ENCODE measurements at places on chromosomes 7 and 10. TPM values are rescaled to one million over a fixed set of nuclear protein-coding genes. Genes with fewer than 3 reads are reported as not detected.

The PHKG1 gene
- total RNA-seq, result 1.8 TPM

GRCh38 chr10:34216348-34216945 lies 598.6 kb downstream of the PARD3 start:
- H3K4me3 ChIP-seq, result no peak overlapping the region
- no peak overlapping the region for H3K27ac ChIP-seq
- H3K27me3 ChIP-seq, result no peaks in the 10 kb centered on the region
- peaks cover 1% of the 10 kb centered on the region for H3K36me3 ChIP-seq
- no peaks in the 10 kb centered on the region for H3K4me1 ChIP-seq

DNA sequence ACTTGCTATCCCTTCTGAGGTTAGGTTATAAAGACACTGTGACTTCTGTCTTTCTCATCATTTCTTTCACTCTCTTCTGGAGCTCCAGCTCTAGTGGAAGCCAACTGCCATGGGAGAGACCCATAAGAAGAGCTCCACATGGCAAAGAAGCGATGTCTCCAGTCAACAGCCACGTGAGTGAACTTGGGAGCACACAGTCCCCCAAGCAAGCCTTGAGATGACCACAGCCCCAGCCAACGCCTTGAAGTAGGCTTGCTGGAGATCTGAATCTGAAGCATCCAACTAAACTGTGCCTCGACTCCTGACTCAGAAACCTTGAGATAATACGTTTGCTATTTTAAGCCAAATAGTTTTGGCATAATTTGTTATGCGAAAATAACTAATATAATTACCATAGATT lies 181.7 kb upstream of the GDF10 start:
- H3K27ac ChIP-seq, result no peak overlapping the region
- H3K27me3 ChIP-seq, result peaks cover 15% of the 10 kb centered on the region
- H3K4me1 ChIP-seq, result no peaks in the 10 kb centered on the region
- no peak for DNase-seq
- H3K4me3 ChIP-seq, result no peak overlapping the region

GRCh38 chr10:128922172-128922571 lies 544.9 kb upstream of the MGMT start:
- DNase-seq, result no peak
- no peak overlapping the region for H3K27ac ChIP-seq
- H3K27me3 ChIP-seq, result no peaks in the 10 kb centered on the region
- H3K36me3 ChIP-seq, result no peaks in the 10 kb centered on the region

DNA sequence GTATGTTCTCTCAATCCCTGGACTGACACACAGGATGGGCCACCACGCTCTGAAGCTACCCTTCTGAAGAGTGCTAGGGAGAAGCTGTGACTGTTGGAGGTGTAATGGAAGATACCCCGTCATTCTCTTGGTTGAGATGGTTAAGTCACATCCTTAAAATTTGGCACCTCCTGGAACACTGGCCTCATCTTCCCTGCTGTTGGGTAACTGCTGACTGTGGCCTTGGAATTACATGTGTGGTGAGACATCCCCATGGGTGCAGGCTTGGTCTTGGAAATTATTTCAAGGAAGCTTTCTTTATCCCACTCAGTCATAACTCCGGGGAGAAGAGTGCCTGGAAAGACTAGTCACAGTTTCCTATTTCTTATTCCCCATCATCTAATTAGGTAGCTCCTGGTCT lies 62.0 kb downstream of the LRMDA start:
- DNase-seq, result no peak
- H3K27me3 ChIP-seq, result peaks cover 2% of the 10 kb centered on the region
- H3K36me3 ChIP-seq, result no peaks in the 10 kb centered on the region
- H3K4me3 ChIP-seq, result no peak overlapping the region

GRCh38 chr7:3080106-3080505 lies 36.4 kb upstream of the CARD11 start:
- no peak overlapping the region for H3K4me3 ChIP-seq
- H3K4me1 ChIP-seq, result no peaks in the 10 kb centered on the region
- no peak overlapping the region for H3K27ac ChIP-seq
- no peak for DNase-seq
- peaks cover 15% of the 10 kb centered on the region for H3K36me3 ChIP-seq

DNA sequence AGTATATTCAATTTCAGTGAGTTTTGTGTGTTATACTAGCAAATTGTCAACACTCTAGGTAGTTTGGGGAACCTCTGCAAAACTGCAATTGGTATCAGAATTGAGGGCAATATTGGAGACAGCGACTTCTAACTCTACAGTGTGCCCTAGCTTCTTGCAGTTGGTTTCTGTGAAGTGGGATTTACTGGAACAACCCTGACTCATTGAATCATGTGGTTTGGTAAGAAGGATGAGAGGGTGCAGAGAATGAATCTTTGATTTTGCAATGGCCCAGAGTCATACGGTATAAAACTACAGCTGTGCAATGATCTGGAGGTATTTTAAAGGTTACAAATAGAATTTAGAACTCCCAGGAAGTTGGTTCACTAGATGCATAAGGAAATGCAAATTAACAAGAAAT lies 129.1 kb upstream of the PPP1R3A start:
- no peak for DNase-seq
- no peaks in the 10 kb centered on the region for H3K27me3 ChIP-seq
- H3K27ac ChIP-seq, result peak overlapping the region; percentile 76
- peaks cover 5% of the 10 kb centered on the region for H3K36me3 ChIP-seq
- peak overlapping the region; percentile 74 for H3K4me3 ChIP-seq
- peaks cover 9% of the 10 kb centered on the region for H3K4me1 ChIP-seq

DNA sequence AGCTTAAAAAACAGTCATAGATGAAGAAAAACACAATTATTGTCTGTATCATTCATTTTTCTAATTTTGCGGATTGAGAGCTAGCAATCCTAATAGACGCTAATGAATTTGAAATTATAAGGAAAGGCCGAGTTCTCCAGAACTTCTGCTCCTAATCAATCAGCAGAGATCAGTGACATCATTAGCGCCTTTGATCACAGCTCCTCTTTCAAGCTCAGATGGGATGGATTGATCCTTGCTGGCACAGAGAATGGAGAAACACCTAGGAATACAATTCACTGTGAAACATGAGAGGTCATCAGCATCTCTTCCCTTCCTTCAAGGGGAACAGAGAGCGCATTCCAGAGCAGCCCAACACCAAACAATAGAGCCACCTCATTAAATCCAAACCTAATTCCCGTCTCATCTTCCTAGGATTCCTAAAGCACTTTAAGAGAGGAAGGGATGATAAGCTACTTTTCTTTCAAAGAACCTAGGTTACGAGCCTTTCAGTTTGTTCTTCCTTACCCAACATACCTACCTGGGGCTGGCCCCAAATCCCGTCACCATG lies 24.4 kb downstream of the GLI3 start:
- DNase-seq, result no peak
- peaks cover 2% of the 10 kb centered on the region for H3K27me3 ChIP-seq
- H3K36me3 ChIP-seq, result no peaks in the 10 kb centered on the region
- H3K27ac ChIP-seq, result no peak overlapping the region
- no peaks in the 10 kb centered on the region for H3K4me1 ChIP-seq
- H3K4me3 ChIP-seq, result no peak overlapping the region

DNA sequence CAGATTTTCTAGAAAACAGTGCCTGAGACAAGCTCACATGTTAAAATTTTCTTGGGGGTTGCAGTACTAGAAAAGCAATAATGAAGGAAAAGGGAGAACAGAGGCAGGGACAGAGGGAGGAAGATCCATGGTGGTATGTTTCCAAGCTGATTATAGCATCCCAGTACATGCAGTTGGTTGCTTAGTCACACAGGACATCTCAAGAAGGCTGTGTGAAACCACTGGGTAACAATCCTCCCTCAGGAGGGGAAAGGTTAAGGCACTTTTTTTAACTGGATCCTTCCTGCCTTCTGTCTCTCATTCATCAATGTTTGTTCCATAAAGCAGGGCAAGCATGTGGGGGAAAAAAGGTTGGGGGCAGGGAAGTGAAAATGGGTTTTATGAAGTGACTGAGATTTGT lies 6.1 kb upstream of the IMMP2L start:
- H3K27ac ChIP-seq, result no peak overlapping the region
- H3K36me3 ChIP-seq, result no peaks in the 10 kb centered on the region
- H3K4me3 ChIP-seq, result no peak overlapping the region
- peaks cover 16% of the 10 kb centered on the region for H3K27me3 ChIP-seq

Measured in activated CD8-positive, alpha-beta memory T cell treated with anti-CD3 and anti-CD28 coated beads, Interleukin-2, amount 10 ng/mL, durations not matched to agents 7 days and 5 days (primary cell).